Stimulated activated CD8-positive, alpha-beta memory T cell treated with anti-CD3 and anti-CD28 coated beads, Interleukin-7, amount 100 ng/mL, for 1 hour (primary cell): ENCODE measurements at places on chromosomes 13 and 19.

DNA sequence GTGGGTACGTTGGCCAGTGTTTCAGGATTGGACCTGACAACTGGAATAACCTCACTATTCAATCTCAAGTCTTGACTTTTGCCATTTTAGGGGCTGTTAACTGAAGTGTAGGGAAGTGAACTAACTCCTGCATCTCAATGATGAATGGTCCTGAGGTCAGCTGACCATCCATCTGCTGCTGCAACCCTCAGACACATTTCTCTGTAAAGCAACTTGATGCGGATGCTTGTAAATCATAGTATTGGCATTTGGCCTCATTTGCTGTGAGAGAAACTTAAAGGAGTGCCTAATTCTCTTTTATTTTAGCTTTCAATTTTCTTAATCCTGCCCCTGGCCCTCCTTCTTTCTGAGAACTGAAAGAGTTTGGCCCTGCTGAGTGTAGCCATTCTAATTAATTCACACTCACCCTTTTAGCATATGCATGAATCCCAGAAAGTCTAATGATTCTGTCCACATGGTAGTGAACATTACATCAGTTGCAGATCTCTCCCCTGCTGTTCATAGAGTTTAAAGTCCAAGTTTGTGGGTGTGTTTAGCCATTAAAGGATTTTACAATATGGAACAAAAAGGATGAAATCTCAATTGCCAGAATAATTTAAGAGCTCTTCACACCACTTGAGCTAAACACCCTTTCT is 1531.4 kb upstream of the SLC10A2 start:
- DNase-seq = no peak

GRCh38 chr13:37597477-37598025 is 1.0 kb downstream of the POSTN start:
- DNase-seq = no peak

DNA sequence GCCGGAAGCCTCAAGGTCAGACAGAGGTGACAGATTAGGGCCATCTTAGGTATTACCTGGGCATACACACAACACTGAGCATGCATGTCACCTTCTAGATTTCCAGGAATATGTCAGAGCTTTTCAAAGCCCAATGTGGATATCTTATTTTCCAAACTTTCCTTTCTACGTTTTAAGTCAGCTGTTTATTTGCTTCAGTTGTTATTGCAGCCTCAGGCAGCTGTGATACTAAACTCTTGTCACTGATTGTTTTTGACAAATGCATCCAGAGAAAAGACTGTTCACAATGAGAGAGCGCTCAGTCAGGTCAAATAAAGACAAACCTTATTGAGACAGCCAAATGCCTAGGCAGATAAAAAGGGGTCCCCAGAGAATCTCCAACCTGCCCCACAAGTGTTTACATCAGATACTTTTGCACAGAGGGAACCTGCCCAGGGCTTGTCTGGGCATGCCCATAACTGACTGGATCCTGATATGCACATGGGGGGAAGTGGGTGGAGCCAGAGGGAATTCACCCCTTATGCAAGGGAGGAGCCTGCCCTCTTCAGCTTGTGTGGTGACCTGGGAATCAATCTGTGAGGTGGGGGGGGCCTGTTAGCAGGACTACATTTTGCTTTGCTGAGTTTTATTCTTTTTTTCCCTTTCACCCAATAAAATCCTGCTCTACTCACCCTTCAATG is 28.5 kb downstream of the MED4 start:
- no peak for DNase-seq

DNA sequence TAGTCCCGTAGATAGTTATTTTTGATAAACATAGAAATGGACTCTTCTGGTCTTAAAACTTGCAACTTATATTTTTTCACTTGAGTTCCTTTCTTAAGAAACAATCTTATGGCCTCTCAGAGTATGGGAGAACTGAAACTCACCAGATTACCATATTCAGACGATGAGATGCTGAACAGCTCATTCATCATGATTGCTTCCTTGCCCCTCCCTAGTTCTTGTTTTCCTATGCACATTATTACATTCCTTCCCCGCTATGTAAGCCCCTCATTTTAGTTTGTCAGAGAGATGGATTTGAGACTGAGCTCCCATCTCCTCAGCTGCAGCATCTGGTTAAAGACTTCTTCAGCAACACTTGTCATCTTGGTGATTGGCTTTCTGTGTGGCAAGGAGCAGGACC is 158.5 kb downstream of the SLITRK6 start:
- DNase-seq = no peak

- no peak for DNase-seq
These were observed 263.1 kb downstream of the FGF14 start for GRCh38 chr13:102138635-102139190.
